NCI-H1436 treated with DMSO at 0.1 percent for 48 hours (cell line): ENCODE measurements at places on chromosomes 13 and 19.

DNA sequence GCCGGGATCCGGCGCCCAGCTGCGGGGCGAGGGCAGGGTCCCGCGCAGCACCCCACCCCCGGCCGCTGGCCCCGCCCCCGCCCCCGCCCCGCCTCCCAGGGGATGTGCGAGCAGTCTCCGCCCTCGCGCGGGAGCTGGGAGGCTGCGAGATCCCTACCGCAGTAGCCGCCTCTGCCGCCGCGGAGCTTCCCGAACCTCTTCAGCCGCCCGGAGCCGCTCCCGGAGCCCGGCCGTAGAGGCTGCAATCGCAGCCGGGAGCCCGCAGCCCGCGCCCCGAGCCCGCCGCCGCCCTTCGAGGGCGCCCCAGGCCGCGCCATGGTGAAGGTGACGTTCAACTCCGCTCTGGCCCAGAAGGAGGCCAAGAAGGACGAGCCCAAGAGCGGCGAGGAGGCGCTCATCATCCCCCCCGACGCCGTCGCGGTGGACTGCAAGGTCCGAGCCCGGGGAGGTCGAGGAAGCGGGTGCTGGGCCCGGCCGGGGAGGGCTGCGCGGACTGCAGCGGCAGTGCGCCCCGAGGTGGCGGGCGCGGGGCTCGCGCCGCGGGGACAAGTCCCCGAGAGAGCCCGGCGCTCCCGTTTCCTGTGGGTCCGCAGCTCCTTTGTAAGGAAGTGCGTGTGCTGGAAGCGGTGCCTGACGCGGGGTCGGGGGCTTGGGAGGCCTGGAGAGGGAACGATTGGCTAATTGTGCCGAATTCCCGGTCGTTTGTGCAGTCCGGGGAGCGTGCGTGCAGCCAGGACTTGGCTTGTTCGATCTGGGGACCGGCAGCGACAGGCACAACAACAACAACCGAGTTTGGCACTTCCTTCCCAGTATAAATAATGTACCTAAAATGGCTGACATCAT lies at the start of gene ITM2B:
Gene ITM2B (plus strand): TSS at position 161 of the 843 bp plus-strand sequence. CDS start 155 bp downstream, at position 316.
- no peak for DNase-seq

GRCh38 chr19:6590827-6591319 lies at the start of gene CD70:
Gene CD70, minus strand, starts transcription at chr19:6591150. Its CDS starts 148 bp downstream, at chr19:6591002.
- no peak for DNase-seq

- DNase-seq, result no peak
Observed at GRCh38 chr13:113654175-113654560, 3.8 kb downstream of the ATP4B start.

GRCh38 chr13:29073755-29074154 lies 253.6 kb downstream of the MTUS2 start:
- no peak for DNase-seq

DNA sequence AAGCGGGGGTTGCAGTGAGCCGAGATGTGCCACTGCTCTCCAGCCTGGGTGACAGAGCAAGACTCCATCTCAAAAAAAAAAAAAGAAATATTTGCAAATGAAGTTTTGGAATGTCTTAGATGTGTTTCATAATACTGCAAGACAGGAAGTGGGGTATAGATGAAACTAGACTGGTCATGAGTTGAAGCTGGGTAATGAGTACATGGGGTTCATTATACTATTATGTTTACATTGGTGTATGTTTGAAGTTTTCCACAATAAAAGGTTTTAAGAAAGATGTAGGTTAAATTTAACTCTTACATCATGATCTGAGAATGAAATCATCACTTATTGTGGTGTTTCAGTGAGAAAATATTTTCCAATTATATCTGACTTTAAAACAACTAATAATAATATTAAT lies 19.0 kb downstream of the FNDC3A start:
- no peak for DNase-seq
